ENCODE measurements at places on chromosomes 3 and 15.

DNA sequence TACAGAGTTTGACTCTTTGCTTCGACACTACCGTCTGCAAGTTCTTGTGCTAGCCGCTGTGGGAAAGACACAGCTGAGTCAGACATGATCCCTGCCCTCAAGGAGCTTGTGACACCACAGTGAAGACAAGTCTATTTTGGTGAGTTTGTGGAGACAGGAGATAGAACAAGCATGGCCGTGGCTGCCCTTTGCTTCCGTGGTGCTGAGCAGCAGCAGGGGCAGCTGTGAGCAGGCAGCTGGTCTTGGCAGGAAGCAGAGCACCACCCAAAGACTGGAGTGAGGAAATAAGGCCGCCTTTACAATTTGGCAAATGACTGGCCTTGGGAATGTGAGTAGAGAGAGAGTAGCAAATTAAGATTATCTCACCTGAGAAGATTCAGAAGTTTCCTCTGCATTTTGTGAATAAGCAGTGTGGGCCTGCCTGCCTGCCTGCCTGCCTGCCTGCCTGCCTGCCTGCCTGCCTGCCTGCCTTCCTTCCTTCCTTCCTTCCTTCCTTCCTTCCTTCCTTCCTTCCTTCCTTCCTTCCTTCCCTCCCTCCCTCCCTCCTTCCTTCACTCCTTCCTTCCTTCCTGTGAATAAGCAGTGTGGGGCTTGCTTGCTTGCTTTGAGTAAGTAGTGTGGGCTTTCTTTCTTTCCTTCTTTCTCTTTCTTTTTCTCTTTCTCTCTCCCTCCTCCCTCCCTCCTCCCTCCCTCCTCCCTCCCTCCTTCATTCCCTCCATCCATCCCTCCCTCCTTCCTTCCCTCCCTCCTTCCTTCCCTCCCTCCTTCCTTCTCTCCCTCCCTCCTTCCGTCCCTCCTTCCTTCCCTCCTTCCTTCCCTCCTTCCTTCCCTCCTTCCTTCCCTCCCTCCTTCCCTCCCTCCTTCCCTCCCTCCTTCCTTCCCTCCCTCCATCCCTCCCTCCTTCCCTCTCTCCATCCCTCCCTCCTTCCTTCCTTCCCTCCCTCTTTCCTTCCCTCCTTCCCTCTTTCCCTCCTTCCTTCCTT is 1.6 kb upstream of the GCNT3 start:
- no peak for DNase-seq

- no peak for DNase-seq
Observed at GRCh38 chr3:122985539-122985938, 42.0 kb downstream of the SEMA5B start.

DNA sequence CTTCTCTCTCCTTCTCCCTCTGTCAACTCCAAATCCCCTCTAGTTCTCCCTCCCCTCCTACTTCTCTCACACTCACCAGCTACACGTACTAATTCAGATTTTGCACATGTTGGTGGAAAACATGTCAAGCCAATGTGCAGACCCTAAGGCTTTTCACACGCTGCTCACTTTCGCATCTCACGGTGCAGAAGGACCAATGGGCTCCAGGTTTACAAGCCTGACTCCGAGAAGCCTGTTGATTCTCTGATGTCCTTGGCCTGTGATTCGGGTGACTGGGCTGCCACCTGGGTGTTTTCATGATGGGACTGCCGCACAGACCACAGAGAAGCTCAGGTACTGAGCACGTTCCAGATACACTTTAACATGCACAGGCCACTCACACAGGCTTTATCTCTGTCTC is 3.7 kb downstream of the FOXL2NB start:
- DNase-seq, result no peak

DNA sequence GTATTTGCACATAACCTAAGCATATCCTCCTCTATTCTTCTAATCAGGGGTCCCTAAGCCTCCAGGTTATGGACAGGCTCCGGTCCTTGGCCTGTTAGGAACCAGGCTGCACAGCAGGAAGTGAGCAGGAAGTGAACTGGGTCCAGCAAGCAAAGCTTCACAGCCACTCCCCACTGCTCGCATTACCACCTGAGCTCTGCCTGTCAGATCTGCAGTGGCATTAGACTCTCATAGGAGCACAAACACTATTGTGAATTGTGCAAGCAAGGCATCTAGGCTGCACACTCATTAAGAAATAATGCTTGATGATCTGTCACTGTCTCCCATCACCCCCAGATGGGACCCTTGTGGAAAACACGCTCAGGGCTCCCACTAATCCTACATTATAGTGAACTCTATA is 9.8 kb downstream of the MSL2 start:
- DNase-seq, result no peak

DNA sequence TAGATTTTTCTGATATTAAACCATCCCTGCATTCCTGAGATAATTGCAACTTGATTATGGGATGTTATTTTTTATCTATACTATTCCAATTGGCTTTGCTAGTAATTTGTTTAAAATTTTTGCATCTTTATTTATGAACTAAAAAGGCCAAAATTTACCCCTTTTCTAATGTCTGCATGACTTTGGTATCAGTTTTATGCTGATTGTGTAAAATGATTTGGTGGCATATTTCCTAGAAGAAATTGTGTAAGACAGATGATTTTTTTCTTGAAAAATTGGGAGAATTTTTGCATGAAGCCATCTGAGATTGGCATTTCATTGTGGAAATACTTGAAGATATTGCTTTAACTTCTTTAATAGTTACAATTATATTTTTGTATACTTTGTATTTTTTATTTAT is 183.8 kb upstream of the TBL1XR1 start:
- DNase-seq, result no peak

DNA sequence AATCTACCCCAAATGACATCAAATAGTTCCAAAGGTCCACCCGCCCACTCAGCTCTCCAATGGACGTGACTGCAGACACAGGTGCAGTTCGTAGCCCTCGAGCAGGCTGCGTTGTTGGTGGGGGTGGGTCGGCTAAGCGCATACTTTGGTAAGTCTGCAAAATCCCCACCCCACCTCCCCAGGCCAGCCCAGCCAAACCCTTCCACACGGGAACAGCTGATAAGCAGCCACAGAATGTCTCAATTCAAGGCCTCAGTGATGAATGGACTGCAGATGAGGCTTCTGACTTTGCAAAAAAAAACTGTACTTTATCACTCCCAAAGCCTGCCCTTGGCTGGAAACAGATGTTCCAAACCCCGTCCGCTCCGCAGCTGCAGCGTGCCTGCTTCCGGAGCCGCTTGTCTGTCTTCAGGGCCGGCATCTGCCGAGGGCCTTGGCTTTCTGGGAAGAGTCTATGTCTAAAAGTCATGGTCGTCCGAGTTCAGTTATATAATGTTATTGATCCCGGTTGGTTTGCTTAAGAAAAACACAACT is 38.2 kb downstream of the PCSK6 start:
- DNase-seq, result no peak

GRCh38 chr15:41284427-41285177 is 47.8 kb downstream of the OIP5 start:
- DNase-seq, result no peak

DNA sequence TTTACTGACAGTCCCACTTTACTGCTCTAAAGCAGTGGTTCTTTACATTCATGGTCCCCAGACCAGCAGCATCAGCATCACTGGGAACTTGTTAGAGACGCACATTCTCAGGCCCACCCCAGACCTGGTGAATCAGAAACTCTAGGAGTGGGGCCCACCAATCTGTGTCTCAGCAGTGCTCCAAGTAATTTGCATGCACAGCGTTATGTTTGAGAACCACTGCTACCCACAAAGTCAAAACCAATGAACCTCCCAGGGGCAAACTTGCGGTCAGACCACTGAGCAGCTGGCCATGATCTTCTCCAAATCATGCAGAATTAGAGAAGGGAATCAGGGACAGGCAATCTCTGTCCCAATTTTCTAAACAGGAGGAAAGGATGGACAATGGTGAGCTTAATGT is 58.5 kb downstream of the ST8SIA2 start:
- DNase-seq, result no peak

DNA sequence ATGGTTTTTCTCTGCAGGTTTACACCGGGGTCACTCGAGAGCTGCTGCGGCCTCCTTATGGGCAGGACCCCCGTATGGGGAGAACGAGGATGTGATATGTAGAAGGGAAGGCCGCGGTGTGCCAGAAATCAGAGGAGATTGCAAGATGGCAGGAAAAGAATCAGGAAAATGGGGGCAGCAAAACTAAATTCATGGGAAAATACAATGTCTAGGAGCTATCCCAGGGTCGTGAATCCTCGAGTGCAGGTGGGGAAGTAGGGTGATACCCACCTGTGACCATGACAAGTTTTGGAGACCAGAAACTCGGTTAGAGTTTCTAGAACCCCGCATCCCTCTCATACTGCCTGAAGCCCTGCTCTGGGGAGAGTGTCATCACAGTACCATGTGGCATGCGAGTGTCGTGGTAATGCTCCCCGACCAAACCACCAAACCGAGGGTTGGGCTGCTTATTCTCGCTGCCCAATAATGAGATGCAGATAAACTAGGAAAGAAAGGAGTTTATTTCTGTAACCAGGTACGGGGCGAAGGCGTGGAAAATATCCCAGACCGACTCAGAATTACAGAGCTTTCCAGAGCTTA is 781 bp downstream of the TRNT1 start:
- DNase-seq, result no peak

DNA sequence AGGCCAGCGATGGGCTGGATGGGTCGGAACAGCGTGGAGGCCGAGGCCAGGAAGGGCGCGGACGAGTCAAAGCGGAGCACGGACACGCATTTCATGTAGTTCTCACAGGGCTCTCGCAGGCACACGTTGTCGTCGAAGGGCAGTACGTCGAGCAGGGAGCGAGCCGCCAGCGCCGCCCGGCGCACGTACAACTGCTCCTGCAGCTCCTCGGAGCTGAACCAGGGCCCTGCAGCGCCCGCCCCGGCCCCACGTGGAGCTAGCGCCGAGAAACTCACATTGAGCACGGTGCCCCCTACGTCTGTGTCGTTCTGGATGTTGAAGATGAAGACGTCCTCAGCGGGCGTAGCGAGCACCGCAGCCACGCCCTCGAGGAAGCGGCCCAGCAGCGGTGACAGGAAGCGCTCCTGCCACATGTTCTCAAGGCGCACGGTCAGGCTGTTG is 5.8 kb downstream of the CELSR3 start:
- DNase-seq, result no peak

- no peak for DNase-seq
Observed at GRCh38 chr3:62143843-62144450, 229.4 kb downstream of the FEZF2 start.

DNA sequence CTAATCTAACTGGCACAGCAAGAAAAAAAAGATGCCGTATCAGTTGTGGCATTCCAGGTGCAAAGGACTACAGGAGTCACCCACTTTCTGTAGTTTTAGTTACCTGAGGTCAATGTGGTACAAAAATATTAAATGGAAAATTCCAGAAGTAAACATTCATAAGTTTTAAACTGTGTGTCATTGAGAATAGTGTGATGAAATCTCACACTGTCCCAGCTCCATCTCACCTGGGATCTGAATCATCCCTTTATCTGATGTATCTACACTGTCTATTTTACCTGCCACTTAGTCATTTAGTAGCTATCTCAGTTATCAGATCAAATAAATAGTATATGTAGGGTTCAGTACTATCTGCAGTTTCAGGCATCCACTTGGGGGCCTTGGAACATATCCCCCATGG is 26.7 kb downstream of the GBE1 start:
- DNase-seq, result no peak

DNA sequence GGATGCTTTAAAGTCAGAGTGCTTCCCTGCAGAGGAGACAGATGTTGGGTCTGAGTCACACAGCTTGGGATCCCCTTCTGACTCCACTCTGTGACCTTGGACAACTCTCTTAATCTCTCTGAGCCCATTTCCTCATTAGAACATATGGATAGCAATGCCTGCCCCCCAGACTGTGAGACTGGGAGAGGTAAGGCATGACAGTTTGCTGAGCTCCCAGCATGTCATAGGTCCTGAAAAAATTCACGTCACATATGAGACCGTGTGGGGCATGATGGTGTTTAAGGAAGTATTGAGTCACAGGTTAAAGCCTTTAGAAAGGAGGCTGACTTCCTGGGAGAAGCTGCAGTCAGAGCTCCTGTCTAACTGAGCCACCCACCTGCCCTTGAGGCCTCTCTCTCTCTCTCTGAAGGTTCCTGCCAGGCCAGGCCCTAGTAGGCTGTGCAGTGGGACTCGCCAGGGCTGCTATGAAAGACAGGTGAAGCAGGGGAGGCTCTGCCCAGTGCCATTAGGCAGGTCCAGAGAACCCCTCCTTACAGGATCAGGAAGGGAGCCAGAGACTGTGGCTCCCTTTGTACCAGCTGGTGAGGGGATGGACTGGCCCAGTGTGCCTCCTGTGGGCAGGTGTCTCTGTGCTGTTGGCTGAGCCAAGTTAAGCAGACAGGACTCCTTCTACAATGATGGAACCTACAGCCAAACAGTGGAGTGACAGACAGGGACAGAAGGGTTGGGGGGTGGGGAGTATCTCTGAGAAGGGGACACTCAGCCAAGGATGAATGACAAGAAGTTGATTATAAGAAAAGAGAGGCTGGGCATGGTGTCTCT is 19.5 kb upstream of the DOCK3 start:
- no peak for DNase-seq

GRCh38 chr3:197912741-197913476 is 37.1 kb upstream of the RPL35A start:
- no peak for DNase-seq

- no peak for DNase-seq
Observed at GRCh38 chr3:69647511-69648110, 91.7 kb upstream of the MITF start.

GRCh38 chr3:23650371-23651140 is 155.2 kb upstream of the UBE2E1 start:
- no peak for DNase-seq

- no peak for DNase-seq
Observed at GRCh38 chr3:126146525-126147146, 33.8 kb downstream of the ALDH1L1 start.

- no peak for DNase-seq
Observed at GRCh38 chr3:56291953-56292352, 176.3 kb downstream of the ERC2 start.

GRCh38 chr15:41207687-41208448 is 22.7 kb downstream of the EXD1 start:
- no peak for DNase-seq

- no peak for DNase-seq
Observed at GRCh38 chr3:62238431-62238830, 134.9 kb downstream of the FEZF2 start.

- no peak for DNase-seq
Observed at GRCh38 chr3:178841011-178841410, 230.6 kb downstream of the ZMAT3 start.
